NCI-H1417 treated with DMSO at 0.1 percent for 48 hours (cell line): ENCODE measurements at places on chromosomes 7 and 10.

DNA sequence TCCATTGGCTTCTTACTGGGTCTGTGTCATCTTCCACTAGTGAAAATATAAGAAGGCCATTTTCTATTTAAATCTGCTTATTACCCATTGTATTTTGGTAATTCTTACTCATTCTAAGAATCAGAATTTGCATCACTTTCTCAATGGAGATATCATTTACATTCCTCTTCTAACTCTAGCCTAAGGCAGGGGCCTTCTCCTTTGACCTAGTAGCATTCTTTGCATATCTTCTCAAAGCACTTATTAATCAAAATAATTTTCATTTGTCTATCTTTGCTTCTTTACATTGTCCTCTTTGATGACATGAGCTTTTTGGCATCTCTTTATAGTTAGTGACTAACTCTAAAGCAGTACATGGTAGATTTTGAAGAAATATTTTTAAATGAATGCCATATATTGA, 400.9 kb upstream of the SEMA3D start:
- no peak for DNase-seq

- DNase-seq, result no peak
Observed at GRCh38 chr10:121260377-121260776, 337.9 kb downstream of the FGFR2 start.

- no peak for DNase-seq
Observed at GRCh38 chr10:31352436-31353226, 33.6 kb downstream of the ZEB1 start.

DNA sequence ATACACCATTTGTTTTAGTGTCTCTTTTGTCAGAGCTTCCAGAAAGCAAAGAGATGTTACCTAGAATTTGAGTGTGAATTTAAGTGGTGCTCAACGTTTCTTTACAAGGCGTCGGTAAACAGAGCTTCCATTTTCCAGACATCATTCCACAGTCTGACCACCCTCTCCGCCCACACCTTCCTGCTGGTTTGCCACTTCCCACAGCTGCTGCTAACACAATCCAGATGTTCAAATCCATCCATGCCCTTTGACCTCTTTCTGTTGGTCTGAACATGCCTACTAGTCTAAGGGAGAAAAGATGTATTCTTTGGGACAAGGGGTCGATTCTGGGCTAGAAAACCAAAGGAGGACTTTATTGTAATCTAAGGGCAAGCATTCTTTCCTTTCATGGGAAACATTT, 86.1 kb downstream of the FAM107B start:
- DNase-seq, result no peak

GRCh38 chr7:139297795-139298194, 43.3 kb upstream of the FMC1 start:
- no peak for DNase-seq

- DNase-seq, result no peak
Observed at GRCh38 chr10:6269953-6270867, 67.5 kb downstream of the PFKFB3 start.

DNA sequence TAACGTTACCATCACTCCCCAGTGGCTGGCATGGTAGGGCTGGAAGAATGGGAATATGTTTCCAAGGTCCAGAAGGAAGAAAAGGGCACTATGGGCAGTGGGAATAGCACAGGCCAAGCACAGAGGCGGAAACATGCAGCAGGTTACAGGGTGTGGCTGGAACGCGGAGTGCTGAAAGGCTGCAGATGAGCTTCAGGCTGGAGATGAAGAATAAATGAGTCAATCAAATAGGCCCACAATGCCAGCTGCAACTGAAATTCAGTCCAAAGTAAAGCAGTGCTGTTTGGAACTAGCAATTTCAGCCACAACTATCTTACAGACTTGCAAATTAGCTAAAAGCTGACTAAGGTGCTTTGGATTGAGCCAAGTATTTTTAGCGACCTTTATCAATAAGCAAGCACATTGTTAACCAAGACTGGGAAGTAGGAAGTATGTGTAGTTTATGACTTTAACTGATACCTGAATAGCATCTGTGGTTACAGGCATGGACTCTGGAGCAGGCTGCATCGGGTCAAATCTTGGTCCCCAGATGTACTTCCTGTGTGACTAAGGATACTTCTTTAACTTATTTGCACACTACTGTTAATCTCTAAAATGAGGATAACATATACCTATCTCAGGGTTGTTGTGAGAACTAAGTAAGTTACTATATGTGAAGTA, 77.5 kb upstream of the CTTNBP2 start:
- no peak for DNase-seq

DNA sequence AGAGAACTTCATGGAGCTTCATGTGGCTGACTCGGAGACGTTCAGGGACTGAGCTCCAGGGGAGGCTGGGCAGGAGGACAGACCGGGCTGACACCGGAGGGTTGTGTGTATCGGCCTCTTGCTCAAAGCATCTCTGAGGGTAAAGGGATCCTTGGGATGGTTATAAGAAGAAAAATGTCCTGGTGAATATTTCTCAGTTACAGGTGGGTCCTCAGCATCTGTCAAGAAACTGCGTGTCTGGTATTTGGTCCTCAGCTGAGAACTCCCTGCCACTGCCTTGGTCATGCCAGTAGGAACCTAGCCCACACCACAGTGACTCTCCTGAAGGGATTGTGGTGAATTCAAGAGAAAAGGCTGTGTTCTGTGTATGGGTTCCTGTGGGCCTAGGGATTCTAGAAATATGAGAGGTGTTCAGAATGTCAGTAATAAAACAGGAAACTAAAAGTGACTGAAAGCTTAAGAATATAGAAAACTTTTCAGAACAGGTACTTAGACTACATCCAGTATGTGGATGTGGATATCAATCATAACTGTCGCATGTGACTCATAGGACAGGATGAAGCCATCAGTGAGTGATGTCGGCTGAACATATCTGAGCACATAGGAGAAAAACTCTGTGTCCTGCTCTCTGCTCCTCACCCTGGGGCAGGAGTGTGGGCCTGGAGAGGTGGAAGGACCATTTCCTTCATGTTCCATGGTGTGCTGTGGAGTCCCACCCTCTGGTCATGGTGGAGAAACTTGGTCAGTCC, 28.4 kb downstream of the MBL2 start:
- no peak for DNase-seq

DNA sequence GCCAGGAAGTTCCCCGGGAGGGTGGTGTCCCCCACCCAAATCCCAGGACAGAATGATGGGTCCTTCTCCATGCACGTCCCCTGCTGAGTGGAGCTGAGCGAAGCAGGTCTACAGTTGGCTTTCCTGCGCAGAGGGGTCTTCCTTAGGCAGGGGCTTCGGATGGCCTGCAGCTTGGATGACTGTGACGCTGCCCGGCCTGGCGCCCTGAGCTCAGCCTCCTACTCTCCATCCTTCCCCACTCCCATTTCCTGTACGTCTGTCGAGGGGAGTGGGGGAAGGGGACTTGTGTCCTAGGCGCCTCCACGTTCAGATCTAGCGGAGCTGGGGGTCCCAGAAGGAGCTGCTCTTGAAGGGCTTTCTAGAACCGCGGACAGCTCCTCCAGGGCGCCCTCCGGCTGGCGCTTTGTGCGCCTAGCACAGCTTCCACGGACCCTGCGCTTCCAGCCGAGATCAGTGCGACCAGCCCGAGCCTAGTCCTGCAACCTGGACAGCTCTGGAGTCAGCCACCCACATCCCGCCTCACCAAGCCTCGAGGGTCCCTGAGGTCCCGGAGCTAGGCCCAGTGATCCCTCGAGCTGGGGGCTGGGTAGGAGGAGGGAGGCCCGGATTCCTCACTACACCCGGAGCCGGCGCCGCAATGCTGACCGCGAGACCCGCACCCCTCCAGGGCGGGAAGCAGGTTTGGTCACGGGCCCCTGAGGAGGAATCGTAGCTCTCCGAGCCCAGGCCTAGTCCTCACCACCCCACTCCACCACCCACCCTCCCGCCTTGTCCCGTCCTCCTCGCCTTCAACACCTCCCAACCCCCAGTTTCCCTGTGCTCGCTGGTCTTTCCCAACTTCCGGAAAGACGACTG, 1.9 kb downstream of the GRID1 start:
- DNase-seq, result no peak

DNA sequence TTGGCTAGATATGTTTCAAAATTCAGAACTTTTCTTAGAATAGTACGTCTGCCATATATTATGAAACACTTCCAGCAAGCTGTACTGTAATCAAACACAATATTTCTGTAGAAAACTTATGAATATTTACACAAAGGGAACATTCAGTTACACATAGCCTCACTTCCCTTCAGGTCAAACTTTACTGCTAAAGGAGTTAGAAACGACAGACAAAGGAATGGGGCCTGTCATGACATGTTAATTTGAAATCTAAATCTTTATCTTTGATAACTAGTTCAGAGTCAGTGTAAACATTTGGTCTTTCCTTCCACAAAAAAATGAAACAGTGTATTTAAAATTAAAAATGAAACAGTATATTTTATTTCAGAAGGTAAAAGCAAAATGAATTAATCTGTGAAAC, 1.0 kb upstream of the CROT start:
- DNase-seq, result no peak

DNA sequence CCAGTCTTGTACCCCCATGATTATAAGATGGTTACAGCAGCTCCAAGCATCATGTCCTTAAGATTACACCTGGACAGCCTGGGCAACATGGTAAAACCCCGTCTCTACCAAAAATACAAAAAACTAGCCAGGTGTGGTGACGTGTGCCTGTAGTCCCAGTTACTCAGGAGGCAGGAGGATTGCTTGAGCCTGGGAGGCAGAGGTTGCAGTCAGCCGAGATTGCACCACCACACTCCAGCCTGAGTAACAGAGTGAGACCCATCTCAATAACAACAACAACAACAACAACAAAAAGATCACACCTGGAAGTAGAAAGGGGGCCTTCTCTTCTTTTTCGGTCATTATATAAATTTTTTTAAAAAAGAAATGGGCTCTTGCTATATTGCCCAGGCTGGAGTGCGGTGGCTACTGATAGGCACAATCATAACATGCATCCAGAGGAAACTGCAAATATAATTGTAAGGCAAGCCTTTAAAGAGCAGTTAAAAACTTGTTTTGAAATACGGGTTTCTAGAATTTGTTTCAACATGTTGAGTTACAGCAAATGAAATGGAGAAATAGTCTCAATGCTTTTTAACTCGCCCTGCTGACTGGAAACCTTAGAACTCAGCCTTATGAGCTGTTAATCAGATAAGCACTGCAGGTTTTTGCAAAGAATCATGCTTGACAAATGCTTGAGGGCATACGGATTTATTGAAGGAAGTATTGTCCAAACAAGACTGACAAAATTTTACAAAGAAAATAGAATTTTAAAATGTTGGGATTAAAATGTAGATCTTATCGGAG, 4.7 kb upstream of the ENTPD7 start:
- DNase-seq, result no peak

DNA sequence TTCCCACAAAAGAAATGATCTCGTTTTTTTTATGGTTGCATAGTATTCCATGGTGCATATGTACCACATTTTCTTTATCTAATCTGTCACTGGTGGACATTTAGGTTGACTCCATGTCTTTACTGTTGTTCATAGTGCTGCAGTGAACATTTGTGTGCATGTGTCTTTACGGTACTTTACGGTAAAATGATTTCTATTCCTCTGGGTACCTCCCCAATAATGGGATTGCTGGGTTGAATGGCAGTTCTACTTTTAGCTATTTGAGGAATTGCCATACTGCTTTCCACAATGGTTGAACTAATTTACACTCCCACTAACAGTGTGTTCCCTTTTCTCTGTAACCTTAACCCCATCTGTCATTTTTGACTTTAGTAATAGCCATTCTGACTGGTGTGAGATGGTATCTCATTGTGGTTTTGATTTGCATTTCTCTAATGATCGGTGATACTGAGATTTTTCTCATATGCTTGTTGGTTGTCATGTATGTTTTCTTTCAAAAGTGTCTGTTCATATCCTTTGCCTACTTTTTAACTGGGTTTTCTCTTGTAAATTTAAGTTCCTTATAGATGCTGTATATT, 37.2 kb downstream of the MKLN1 start:
- no peak for DNase-seq

- DNase-seq, result no peak
Observed at GRCh38 chr10:126430512-126430911, 42.2 kb upstream of the ADAM12 start.

DNA sequence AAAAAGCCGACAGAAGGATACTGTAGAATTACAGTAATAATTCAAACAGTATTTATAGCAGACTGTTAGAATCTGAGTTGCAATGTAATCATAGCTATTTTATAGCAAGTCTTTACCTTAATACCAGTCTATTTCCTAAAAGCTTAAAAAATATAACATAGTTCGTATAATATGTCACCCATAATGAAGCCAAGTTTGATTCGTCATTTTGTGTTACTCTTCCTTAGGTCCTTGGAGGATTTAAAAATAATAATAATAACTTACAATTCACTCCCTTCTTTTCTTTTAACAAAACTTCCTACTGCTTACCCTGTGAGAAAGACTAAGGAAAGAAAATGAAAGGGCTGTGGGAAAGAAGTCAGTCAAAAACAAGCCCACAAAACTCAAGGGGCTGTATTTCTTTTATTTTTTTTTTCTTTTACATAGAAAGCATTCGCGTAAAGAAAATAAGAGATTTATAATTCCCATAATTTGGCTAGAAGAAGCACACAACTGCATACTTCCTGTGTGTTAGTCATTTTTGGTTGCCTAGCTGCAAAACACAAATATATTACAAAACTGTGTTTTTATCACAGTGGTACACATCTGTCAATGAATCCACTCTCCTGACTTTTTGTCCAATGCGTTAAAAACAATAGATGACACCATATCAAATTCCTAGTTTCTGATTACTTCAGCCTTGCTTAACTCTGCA, 187.2 kb upstream of the CELF2 start:
- DNase-seq, result no peak

DNA sequence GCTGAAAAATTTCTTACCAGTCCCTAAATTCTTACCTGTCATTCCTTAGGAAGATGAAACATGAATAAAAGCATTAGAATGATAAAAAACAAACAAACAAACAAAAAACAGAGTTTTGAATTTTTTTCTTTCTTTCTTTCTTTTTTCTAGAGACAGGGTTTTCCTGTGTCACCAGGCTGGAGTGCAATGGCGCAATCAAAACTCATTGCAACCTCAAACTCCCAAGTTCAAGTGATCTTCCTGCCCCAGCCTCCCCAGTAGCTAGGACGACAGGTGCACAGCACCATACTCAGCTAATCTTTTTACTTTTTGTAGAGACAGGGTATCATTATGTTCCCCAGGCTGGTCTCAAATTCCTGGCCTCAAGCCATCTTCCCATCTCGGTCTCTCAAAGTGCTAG, 26.5 kb downstream of the NT5C2 start:
- no peak for DNase-seq

DNA sequence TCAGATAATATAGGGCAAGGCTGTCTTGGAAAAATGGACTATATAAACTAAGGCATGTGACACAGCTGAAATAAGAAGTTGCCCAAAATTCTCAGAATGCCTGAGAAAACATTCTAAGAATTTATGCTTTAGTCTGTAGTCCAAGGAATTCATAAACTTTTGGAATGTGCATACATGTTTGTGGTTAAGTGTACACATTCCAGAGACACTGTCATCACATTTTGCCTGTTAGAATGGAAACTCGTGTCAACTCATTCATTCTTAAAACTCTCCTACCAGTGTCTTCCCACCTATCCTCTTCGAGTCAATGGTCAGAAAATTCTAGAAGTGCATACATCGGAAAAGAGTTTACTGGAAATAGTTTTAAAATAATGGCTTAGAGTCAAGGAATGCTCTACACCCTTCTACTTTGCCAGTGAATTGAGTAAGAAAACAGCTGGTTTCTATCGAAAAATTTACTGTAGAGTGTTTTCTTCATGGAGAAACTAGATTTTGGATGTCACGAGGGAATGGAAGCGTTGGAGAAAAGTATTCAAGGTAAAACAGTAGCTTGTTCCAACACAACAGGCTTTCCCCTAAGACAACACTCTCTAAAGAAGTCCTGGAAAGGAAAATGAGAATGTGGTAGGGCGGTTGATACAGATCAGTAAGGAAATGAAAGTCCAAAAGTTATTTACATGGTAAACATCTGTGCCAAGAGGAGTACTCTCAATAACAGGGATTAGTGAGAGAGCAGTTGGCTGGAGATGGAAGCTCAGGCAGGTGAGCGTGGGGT, 1177.6 kb upstream of the C7orf33 start:
- no peak for DNase-seq
